ENCODE measurements at places on chromosomes 4 and X.

DNA sequence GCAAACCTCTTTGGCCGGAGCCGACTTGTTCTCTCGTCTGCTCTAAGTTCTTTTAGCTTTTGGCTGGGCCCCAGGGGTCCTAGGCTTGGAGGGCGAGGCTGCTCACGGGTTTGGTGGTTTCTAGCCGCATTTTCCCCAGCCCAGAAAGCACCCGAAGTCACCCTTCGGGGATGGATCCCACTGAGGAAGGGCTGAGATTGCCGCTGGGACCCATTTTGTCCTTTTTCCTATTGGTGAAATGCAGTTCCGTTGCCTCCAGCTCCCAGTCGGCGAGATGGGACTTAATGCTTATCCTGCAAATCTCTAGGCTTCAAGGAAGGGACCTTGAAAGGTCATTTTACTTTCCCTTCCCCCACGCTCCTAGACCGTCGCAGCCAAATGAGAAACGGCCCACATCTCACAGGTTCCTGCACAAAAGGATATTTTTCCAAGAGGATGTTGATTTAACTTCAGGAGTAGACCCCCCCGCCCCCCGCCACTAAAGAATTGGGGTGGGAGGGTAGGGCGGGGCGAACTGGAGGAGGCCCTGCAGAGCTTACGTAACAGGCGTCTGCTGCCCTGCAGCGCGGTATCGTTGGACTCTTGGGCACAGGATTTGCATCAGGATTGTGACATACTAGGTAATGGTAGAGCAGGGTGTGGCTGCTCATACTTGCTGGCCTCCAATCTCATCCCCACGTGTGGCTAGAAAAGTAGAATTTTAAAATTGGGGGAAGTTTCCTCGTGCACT, 564 bp downstream of the PGK1 start:
- no peak for DNase-seq

DNA sequence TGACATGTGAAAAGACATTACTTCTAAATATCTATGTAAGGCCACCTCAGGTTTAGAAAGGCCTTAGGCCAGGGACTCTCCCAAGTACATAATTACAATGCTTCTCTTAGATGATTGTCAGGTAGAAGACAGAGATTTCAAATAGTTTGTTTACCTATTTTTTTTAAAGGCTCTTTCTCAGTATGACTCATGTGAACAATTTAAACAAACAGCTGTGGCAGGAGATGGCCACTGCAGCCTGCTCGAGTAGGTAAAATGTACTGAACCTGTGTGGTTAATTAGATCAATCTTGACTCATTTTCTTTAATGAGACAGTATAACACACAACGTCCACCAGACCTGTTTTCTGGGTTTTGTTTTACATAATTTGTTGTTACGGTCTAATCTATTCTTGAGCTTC, 50.2 kb downstream of the LEF1 start:
- DNase-seq, result no peak

GRCh38 chr4:86600007-86600653, 6.0 kb downstream of the PTPN13 start:
- no peak for DNase-seq

DNA sequence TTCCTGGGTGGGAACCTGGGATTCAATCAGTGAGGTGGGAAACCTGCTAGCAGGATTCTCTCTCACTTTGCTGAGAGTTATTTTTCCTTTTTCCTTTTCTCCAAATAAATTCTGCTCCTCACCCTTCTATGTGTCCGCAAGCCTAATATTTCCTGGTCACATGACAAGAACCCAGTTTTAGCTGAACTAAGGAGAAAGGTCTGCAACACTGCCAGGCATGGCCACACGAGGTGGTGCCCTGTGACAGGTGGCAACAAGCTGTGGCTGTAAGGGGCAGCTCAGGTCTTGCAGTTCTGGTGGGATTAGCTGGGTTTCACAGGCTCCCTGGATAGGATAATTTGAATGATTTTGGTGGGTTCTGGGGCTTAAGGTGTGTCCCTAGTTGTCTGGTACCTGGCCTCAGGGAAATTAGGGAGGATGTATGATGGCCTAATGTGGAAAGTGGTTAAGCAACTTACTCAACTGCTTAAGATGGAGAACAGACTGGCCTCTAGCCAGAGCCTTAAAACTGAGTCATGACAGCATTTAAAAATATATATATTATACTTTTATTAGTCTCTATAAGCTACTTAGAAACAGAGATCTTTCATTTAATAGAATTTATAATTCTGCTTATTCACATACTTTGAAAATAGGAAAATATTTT, 215.0 kb downstream of the IL15 start:
- no peak for DNase-seq

- DNase-seq, result no peak
These were observed 353.8 kb upstream of the PABPC5 start for GRCh38 chrX:91080822-91081221.

- DNase-seq, result no peak
These were observed 173.9 kb downstream of the RTL9 start for GRCh38 chrX:110532581-110532931.

GRCh38 chr4:180832073-180832472, 1411.1 kb upstream of the TENM3 start:
- DNase-seq, result no peak

- no peak for DNase-seq
These were observed at the start of gene HPGDS for GRCh38 chr4:94342694-94343093. Gene HPGDS, minus strand, starts transcription at chr4:94342836. Its CDS starts 8,207 bp downstream, at chr4:94334629.

GRCh38 chr4:85603437-85604336, 128.7 kb downstream of the ARHGAP24 start:
- DNase-seq, result no peak

DNA sequence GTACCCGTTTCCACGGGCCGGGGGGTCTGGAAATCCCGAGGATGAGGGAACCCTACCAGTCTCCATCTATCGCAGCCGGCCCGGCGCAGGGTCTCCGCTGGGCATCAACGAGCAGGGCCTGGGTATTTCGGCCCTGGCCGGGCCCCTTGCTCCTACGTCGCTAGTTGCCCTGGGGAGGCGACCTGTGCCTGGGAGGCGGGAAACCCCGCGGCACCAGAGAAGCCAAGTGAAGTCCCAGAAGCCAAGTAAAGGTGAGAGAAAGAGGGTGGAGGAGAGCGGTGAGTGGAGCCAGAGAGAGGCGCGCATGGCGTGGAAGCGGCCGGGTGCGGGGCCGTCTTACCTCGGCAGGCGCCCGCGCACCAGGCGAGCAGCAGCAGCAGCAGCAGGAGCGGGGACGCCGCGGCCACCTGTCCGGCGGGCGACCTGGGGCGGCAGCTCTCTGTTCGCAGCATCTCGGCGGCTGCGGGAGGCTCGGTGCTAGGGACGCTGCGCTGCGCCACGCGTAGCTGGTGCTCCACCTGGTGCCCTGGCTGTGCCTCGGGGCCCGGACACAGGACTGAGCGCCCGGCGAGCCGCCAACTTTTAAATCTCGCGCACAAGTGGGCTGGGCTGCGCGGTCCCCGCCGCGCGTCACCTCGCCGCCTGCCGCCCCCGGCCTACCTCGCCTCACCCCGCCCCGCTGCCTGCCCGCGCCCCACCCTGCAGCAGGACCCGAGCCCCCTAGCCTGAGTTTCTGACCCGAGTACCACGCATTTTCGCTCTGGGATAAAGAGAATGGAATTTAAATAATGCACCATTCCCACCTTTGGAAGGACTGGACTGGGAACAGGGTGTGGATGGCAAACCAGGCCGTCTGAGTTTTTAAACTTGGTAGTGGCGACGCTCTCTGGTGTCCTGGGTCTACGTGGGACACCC, at the start of gene NMU:
Gene NMU (minus strand): TSS at position 558 of the 915 bp plus-strand sequence. CDS start 106 bp downstream, at position 452.
- DNase-seq, result no peak

- DNase-seq, result no peak
These were observed 51.0 kb downstream of the TMEM131L start for GRCh38 chr4:153517159-153517558.

All from nucleus accumbens (tissue), 56 donors.